Large intestine (tissue), 12 donors: ENCODE measurements at places on chromosomes 6 and 20.

- DNase-seq, result no peak
Measured at GRCh38 chr20:13250251-13250650, 29.2 kb downstream of the ISM1 start.

GRCh38 chr6:1215884-1216487 lies 95.9 kb upstream of the FOXQ1 start:
- DNase-seq, result no peak

- DNase-seq, result peak; percentile 83
Measured at GRCh38 chr6:149840345-149841075, 23.6 kb downstream of the LRP11 start.

DNA sequence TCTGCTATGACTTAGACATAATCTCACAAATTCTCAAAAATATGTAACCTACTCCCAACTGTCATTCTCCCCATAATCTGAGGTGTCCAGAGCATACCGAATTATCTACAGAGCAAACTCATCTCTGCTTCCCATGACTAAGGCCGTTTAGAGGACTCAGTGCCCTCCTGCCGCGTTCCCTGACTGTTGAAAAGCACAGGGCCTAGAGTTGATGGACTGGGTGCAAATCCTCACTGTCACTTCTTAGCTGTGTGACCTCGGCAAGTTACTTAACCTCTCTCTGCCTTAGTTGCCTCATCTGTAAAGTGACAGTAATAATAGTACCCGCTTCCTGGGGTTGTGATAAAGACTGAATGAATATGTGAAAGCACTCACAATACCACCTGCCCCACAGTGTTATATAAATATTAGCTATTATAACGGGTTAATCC lies 4.7 kb upstream of the TUBB2A start:
- no peak for DNase-seq

- DNase-seq, result no peak
Measured at GRCh38 chr6:124670801-124671200, 291.4 kb upstream of the RNF217 start.

GRCh38 chr6:156175971-156176421 lies 601.2 kb upstream of the ARID1B start:
- peak; percentile 14 for DNase-seq

GRCh38 chr20:32203356-32204204 lies 4.0 kb downstream of the PLAGL2 start:
- no peak for DNase-seq

- no peak for DNase-seq
Measured at GRCh38 chr6:143595251-143596036, 82.3 kb upstream of the PHACTR2 start.
